Aortic smooth muscle cell (primary cell): ENCODE measurements at places on chromosomes 16 and 17. TPM values are rescaled to one million over a fixed set of nuclear protein-coding genes. Genes with fewer than 3 reads are reported as not detected.

TXNDC17 gene
- 98.9 and 115 TPM in 2 replicates for total RNA-seq

PDIA2 gene
- total RNA-seq: 0.79 and 0.93 TPM in 2 replicates

LRRC46 gene
- total RNA-seq: 0.25 TPM in 1 of 2 replicates, not detected in the other

CDRT15L2 gene
- not detected in 2 replicates for total RNA-seq

MYADML2 gene
- under 0.01 TPM in 1 of 2 replicates, not detected in the other for total RNA-seq

ADGRG1 gene
- total RNA-seq: 5.2 and 9.0 TPM in 2 replicates

GPRC5C gene
- 24.6 and 24.9 TPM in 2 replicates for total RNA-seq

SDR42E2 gene
- total RNA-seq: not detected in 2 replicates

CNP gene
- 49.6 and 50.6 TPM in 2 replicates for total RNA-seq

PSME3 gene
- total RNA-seq: 65.0 and 66.4 TPM in 2 replicates

TMC8 gene
- total RNA-seq: not detected in 2 replicates

MMP28 gene
- 0.12 and 0.79 TPM in 2 replicates for total RNA-seq

TEX14 gene
- total RNA-seq: under 0.01 TPM in 2 replicates

TOM1L2 gene
- 33.2 and 40.4 TPM in 2 replicates for total RNA-seq

MMP15 gene
- total RNA-seq: 2.5 and 2.6 TPM in 2 replicates

EFCAB5 gene
- total RNA-seq: 0.19 and 0.92 TPM in 2 replicates

NDE1 gene
- total RNA-seq: 26.8 and 33.6 TPM in 2 replicates

ZNF75A gene
- total RNA-seq: 20.5 and 25.7 TPM in 2 replicates

CCL1 gene
- total RNA-seq: not detected in 2 replicates
